ENCODE measurements at places on chromosomes 2 and 18.

GRCh38 chr2:183283209-183283608 lies 159.0 kb downstream of the NUP35 start:
- DNase-seq: no peak

DNA sequence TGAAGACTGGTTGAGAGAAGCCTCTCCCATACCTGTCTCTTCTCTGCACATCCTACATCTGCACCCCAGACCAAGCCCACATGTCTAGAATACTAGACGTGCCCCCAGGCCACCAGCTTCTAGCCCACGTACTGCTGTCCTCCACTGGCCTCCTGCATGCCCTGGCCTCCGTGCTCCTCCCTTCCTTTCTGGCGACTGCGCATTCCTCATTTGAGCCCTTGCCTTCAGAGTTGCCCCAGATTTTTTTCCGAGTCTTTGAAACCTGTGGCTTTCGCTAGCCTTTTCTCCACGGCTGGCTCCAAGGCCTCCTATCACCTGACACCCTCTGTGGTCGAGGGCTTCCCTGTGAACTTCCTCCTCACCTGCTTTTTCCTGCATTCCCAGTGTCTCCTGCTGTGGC lies 11.2 kb downstream of the RNF144A start:
- no peak for DNase-seq

- DNase-seq: no peak
Observed at GRCh38 chr2:209391776-209392401, 32.0 kb upstream of the MAP2 start.

GRCh38 chr2:100188326-100188725 lies 45.9 kb upstream of the AFF3 start:
- DNase-seq: no peak

DNA sequence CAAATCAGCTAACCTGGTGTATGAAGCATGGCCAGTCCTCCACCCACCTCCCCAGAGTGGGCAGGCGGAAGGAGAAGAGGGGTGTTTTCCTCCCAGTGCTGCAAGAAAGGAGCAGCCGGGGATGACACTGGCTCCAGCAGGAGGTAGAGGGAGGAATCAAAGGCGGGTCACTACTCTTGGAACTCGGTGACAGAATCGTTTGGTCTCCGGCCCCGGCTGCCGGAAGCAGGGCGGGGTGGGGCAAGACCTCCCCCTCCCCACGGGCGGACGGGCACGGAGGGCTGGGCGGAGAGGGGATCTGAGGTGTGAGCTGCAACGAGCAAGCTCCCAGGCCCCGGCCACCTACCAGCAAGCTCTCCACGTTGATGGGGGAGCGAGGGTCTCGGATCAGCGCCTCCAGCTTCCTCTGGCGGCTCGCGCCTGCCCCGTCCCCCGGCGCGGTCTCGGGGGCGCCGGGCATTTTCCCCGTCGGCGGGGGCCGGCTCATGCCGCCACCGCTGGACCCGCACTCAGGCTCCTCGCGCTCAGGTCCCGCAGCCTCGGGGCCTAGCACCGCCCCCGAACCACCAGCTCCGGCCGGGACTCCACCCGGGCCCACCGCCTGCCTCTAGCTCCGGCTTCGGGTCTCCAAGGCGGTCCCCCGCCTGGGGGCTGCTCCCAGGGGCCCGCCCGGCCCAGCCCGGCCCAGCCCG lies 640 bp downstream of the ROCK2 start:
- peak; percentile 13 for DNase-seq

- DNase-seq: no peak
Observed at GRCh38 chr2:85995648-85996529, 107.1 kb upstream of the ST3GAL5 start.

DNA sequence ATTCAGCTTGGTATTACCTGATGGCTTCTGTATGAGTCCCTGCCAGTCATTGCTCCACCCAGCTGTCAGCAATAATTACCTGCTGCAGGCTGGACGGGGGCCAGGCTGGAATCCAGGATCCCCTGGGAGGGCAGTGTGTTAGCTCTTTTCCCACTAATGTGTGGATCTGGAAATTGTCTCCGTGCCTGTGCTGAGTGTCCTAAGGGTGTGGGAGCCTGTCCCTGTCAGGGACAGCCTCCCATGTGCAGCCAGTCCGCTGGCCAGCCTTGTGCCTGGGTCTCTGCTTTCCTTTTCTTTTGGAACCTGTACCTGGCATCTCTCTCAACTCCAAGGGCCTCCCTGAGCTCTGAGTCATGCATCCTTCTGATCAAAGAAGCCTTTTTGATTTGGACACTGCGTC lies 107.2 kb upstream of the SPRED2 start:
- DNase-seq: no peak

DNA sequence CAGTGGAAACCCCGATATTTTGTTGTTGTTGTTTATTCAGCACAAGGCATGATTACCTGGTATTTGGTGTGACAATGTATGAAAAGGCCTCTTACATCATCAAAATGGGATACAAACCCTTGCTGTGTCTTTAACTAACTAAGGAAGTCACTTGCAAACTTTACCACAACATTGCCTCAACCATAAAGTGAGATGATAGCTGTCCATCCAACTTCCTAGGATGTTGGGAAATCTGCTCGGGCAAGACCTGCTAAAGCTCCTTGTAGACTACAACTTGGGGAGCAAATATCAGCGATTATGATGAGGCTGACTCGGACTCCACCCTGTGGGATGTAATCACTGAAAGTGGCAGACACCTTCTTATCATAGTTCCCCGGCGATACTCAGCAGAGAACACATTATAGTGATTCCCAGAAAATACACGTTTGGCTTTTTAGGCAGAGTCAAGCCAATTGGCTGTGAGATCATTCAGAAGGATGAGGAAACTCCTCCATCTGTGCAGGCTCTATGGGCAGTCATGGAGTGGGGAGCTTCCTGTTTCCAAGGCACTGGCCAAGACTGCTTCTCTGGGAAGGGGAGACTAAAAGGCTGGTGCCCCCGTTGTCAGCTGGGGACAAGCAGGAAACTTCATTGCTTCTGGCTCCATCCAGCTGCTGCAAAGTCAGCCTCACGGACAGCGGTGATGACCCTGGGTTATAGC lies 289.0 kb downstream of the RNF144A start:
- DNase-seq: no peak

- DNase-seq: no peak
Observed at GRCh38 chr18:49854681-49855080, 41.3 kb upstream of the ACAA2 start.

DNA sequence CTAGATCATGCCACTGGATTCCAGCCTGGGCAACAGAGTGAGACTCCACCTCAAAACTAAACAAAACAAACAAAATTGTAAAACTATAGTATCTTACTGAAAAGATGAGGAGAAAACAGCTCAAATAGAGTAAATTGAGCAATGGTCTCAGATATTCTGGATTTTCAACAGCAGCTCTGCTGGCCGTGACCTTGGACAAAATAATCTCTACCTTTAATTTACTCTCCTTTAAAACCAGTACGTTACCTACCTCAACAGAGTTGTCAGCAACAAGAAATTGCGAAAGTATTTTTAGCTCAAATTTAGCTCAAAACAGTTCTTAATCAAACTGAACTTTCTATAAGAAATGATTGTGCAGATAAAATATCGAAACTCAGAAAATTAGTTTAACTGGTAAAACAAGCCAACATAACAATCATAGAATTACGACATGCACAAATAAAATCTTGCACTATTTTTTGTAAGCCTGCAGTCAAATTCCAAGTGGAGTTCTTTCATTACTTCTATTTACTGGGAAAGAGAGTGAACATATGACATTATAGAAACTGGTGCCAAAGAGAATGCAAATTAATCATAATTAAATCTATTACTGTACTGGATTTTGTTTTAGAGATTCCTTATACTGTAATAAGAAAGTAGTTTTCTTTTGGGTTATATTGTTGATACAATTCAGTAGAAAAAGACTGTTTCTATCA lies 40.8 kb downstream of the TRIP12 start:
- no peak for DNase-seq

DNA sequence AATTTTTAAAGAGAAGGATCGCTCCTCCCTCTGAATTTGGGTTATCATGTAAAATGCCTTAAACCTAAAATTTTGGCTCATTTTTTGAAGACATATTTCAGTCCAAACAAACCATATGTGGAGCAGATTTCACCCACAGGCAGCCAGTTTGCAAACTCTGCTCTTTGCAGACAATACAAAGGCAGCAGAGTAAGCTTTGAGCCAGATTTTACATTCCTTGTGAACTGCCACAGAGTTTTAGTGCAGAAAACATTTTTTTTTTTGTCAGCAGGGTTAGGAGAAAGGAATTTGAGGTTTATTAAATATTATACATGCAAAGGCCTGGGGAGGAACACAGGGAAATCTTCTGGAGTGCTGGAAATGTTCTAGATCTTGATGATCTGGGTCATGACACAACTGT lies 171.9 kb upstream of the FN1 start:
- DNase-seq: no peak

DNA sequence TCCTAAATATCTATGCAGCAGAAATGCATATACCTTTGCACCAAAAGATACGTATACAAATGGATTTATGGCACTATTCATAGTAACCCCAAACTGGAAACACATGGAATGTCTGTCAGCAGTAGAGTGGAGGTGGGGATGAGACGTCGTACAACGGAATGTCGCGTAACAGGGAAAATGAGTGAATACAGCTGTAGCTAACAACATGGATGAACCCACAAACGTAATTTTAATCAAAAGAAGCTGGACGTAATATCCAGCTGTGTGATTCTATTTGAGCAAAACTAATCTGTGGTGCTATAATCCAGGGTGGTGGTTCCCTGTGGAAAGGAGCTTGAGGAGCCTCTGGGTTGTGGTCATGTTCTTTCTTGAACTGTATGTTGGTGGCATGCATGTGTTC lies 89.9 kb downstream of the MTA3 start:
- no peak for DNase-seq

- DNase-seq: no peak
Observed at GRCh38 chr2:170818752-170819470, 2.2 kb downstream of the GAD1 start.

DNA sequence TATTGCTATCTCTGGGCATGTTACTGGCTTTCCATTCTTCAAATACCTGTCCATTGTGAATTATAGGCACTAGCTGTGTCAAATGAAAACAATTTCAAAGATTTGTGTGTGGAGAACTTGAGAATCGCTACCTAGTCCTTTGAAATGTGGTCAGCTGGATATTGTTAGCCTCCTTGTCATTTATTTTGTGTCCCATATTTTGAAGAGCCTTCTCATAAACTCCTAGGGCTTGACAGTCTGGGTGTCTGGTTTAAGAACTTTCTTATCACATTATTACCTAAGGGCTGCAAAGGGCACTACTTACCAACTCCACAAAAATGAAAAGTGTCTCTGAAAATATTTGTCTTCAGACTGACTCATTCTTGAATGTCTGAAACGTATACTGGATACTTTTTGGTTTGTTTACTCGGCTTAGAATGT lies 50.2 kb downstream of the COL4A3 start:
- DNase-seq: no peak

DNA sequence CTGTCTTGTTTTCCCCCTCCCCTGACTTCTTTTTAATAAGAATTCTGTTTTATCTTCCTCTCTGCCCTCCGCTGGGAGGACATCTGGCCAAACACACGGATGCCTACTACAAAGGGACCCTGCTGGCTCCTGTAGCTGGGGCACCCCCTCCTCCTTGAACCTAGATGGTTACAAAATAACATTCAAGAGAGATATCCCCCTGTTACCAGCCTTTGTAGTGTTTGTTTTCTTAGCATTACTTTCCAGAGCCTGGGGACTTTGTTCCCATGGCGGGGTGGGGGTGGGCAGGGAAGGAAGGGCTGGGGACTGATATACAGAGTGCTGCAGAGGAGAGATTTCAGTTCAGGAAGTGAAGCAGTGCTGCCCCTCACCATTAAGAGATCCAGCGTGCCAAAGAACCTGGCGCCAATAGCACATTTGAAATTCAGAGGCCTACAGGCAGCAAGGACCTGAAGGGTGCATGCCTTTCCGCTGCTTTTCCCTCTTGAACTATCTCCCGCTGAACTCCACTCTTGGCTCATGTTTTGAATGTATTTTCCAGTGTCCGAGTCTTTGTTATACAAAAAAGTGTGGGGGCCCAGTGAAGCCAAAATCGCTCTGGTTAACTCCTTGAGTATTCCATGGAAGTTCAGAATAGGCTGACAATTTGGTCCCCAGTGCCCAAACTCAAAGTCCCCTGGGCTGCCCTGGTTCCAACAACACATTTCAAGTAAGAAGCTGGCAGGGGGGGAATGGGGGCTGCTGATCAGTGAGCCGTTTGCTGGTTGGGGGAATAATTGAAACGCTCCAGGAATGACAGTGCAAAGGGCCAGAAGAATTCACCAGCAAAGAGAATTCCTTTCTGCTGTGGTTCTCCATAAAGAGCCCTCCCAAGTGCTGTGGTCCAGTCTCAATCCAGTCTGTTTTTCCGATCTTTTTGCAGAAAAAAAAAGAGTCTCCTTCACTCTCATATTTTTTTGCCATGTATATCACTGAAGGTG lies 94.8 kb upstream of the THOC1 start:
- no peak for DNase-seq

- no peak for DNase-seq
Observed at GRCh38 chr18:2715990-2716389, 60.5 kb downstream of the SMCHD1 start.

GRCh38 chr2:238103465-238104225 lies 3.5 kb downstream of the ESPNL start:
- no peak for DNase-seq

DNA sequence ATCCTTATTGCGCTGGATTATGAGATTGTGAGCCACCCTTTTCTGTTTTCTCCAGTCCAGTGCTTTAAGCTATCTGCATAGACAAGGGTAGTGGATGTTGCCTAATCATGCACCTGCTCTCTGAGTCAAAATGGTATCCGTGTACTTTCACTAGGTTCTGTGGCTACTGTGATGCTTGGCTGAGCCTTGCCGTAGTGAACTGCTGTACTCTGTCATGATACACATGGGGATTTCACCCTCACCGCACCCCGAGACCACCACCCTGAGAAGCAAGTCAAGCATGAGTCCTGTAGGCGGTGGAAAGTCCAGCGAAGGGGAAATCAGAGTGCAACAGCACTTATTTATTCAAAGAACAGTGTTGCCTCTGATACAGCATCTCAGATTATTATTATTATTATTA lies 55.0 kb downstream of the ARHGAP25 start:
- no peak for DNase-seq

DNA sequence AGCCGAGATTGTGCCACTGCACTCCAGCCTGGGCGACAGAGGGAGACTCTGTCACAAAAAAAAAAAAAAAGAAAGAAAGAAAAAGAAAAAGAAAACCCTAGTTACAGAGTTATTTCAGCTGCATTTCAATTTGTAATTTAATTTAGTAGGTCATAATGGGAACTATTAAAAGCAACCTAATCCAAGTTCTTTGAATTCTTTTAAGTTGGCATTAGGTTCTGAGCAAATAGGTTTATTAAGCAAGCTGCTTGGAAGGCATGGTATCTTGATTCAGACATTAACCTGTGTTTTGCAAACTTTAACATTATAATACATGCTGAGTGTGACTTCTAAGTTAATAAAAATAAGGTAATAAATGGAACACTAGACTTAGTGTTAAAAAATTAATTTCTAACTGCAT lies 29.8 kb upstream of the COBLL1 start:
- DNase-seq: no peak

DNA sequence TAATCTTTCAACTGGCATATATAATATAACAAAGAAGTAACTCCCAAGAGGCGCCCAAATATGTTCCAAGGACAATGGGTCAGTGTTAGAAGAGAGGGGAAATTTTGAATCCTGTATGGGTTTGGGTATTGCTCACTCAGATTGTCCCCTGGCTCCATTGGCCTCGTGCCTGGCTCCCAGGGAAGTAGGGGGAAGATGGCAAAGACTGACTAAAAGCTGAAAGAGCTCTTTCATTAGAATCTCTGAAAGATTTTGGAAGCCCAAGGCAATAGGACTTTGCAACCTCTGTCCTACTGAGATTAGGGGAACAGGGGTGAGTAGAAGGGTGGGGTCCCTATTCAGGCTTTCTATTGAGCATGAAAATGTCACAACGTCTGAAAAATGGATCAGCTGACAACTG lies 1272.8 kb upstream of the ZEB2 start:
- no peak for DNase-seq

All from CD4-positive, alpha-beta T cell treated with Interleukin-6 at 100 ng/mL for 8 hours (primary cell).